ENCODE measurements at places on chromosomes 7 and 10. TPM values are rescaled to one million over a fixed set of nuclear protein-coding genes. Genes with fewer than 3 reads are reported as not detected.
A peak's percentile ranks its signal among the peaks of the same experiment; 100 is the strongest.

GRCh38 chr10:117553142-117553814 is 10.7 kb downstream of the EMX2 start:
- no peak for DNase-seq

Gene HTRA1
- total RNA-seq: not detected

DNA sequence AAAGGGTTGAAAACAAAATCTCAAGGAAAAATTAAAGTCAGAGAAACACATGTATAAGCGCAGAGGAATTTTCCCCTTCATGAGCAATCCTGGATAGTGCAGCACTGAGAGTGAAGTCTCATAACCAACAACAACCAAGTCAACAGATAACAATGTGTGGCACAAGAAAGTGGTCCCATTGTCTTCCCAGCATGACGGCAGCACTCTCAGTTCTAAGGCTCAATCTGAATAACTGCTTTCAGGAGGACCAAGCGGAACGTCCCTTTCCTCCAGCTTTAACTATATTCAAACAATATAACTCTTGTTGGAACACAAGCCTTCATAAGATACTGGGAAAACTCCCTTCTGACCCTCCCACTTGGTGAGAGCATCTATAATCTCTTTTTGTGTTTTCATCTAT is 137.9 kb downstream of the RAPGEF5 start:
- DNase-seq: no peak

Gene METTL27
- total RNA-seq: 2.8 TPM

GRCh38 chr7:24504836-24505235 is 68.4 kb upstream of the PALS2 start:
- DNase-seq: no peak

GRCh38 chr10:86046845-86047460 is 319.6 kb downstream of the GRID1 start:
- no peak for DNase-seq

DNA sequence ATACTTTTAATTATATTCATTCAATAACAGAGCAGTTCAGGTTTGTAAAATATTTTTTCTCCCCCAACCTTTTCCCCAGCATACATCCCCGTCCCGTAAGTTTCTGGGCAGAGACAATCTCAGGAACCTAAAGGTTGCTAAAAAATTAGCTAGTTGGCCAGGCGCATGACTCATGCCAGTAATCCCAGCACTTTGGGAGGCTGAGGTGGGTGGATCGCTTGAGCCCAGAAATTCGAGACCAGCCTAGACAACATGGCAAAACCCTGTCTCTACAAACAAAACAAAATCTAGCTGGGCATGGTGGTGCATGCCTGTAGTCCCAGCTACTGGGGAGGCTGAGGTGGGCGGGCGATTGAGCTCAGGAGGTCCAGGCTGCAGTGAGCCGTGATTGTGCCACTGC is 40.2 kb downstream of the TCF7L2 start:
- DNase-seq: no peak

DNA sequence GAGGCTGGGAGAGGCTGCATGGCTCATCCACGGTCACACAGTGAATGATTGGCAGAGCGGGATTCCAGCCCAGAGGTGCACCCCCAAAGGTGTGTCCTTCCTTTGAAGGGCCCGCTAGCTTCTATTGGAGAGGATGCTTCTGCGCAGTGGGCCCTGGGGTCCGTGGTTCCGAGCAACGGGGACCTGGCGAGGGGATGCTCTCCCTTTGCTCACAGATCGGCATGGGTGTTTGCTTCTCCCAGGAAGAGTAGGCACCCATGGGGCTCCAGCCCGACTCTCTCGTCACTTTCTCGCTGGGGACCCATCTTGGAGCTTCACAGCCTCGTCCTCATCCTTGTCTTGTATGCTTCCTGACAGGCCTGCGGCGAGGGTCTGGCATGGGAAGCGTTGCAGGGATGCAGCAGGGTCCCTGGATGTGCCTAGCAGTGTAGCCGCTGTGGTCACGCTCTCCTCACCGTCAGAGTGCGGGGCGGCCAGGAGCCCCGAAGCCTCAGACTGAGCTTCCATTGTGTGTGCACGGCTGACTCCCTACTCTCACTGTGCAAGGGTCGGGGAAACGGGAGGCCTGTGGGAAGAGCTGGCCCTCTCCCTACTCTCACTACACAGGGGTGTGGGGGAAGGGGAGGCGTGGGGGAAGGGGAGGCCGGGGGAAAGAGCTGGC is 538.5 kb upstream of the FOXK1 start:
- no peak for DNase-seq

DNA sequence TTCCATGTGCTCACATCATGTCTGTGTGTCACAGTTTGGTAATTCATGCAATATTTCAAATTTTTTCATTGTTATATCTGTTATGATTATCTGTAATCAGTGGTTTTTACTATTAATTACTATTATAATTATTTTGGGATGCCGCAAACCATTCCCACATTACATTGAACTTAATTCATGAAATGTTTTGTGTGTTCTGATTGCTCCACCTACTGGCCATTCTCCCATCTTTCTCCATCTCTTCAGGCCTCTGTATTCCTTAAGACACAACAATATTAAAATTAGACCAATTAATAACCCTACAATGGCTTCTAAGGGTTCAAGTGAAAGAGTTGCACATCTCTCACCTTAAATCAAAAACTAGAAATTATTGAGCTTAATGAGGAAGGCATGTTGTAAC is 398.5 kb downstream of the PCDH15 start:
- DNase-seq: no peak

- DNase-seq: no peak
Measured at GRCh38 chr10:78109210-78109609, 75.5 kb downstream of the RPS24 start.

Gene CFAP70
- total RNA-seq: 0.57 TPM

- DNase-seq: no peak
Measured at GRCh38 chr10:103238506-103239252, 7.0 kb upstream of the RPEL1 start.

Gene WNT16
- total RNA-seq: not detected

- no peak for DNase-seq
Measured at GRCh38 chr7:139613971-139614411, 90.5 kb downstream of the CLEC2L start.

DNA sequence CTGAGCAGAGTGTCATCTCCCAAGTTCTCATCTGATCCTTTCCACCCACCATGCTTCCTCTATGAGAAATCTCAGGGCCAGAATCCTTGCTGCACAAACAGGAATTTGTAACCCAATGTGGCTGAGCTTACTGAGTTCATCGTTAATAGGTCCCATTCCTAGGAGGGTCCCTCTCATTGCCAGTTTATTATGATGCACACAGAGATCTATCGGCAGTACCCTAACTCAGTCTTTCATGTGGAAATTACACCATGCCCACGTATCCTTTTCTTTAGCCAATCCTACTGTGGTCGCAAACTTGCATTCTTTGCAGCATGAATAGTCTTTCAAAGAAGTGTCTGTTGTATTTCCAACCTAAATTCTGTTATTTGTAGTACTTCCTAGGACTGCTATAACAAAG is 12.1 kb downstream of the TMEM236 start:
- no peak for DNase-seq

GRCh38 chr7:14773729-14774271 is 128.8 kb downstream of the DGKB start:
- DNase-seq: no peak

DNA sequence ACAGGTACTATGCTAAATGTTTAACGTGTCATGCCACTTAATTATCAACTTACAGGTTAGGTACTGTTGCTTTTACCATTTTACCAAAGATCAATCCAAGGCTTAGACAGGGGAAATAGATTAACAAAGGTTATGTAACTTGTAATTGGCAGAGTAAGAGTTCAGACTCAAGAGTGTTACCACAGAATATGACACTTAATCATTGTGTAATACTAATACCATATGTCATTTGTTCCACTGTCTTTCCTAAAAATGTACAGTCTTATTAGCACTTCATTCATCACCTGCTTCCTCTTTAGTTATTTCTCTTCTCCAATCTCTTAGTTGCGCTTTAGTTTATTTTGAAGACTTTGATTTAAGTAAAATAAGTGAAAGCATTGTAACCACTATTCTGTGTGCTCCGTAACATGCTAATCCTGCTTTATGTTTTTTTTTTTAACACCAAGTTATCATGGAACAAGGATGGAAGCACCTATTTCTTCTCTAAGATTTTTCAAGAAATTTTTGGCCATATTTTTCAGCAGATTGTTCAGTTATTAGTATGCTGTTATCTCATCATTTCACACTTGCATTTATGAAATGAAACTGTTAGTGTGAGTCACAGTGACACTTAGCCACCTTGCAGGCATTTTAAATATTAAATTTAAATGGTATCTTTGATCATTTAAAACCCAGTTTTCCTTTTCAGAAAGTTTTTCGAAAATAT is 197.3 kb downstream of the PHF14 start:
- DNase-seq: no peak

DNA sequence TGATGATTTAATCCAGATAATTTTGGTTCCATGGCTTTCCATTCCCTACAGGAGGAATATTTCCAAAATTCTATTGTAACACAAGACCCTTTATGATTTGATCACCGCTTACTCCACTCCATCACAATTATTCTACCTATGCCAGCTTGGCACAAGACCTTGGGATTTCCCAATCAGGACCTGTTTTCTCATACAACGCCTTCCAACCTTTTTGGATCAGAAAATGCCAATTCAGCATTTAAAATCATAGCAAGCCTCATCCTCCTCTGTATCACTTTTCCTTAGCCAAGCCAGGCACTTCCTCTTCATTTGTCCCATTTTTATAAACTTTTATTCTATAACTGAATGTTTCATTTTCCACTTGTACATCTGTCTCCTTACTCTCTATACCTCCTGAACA is 100.9 kb downstream of the JMJD1C start:
- DNase-seq: no peak

- no peak for DNase-seq
Measured at GRCh38 chr7:131826960-131827359, 270.5 kb upstream of the PODXL start.

DNA sequence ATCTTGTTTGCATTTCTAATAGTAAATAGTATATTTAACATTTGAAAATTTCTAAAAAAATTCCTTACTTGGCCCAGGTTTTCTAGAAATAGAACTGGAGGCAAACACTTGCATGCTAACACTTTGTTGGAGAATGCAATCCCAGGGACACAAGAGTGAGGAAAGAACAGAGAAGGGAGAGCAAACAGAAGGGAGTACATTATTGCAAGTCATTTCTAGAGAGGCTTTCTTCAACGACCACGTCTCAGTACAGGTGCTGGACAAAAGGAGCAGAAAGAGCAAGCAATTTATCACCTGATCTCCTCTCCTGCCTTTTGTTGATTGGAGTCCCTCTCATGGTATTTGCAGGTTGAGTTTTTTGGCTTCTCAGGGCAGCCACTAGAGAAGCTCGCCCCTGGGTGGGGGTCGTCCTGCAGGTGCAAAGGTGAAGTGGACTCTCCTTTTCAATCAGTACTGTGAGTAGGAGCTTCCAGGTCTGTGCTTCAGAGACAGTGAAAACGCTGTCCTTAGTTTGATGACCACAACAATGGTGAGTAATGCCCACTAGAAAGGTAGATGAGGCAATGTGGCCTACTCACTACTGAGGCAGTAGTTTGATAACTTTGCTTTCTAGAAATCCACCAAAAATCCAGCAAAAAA is 5.2 kb downstream of the CPED1 start:
- no peak for DNase-seq

Gene GNAI1
- total RNA-seq: 0.33 TPM

DNA sequence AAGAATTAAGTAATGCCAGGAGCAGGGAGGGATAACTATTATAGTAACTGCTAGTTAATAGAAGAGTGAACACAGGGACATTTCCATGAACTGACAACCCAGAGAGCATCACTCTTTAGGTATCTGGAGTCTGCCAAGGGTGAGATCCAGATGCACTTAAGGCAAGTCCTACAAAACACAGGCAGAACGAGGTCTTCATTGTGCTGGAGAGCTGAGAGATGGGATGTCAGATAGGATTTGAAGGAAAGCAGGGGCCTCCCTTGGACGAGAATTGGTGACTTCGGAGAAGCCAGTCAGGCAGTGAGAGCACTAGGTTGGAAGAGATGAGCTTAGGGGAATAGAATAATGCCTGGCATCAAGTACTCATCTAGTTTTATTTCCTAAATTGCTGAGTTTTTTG is 684.5 kb downstream of the GATA3 start:
- DNase-seq: no peak

Gene CDK14
- total RNA-seq: not detected

Gene ZNF239
- 0.45 TPM for total RNA-seq

GRCh38 chr7:1569016-1569415 is 816 bp downstream of the PSMG3 start:
- peak; percentile 22 for DNase-seq

DNA sequence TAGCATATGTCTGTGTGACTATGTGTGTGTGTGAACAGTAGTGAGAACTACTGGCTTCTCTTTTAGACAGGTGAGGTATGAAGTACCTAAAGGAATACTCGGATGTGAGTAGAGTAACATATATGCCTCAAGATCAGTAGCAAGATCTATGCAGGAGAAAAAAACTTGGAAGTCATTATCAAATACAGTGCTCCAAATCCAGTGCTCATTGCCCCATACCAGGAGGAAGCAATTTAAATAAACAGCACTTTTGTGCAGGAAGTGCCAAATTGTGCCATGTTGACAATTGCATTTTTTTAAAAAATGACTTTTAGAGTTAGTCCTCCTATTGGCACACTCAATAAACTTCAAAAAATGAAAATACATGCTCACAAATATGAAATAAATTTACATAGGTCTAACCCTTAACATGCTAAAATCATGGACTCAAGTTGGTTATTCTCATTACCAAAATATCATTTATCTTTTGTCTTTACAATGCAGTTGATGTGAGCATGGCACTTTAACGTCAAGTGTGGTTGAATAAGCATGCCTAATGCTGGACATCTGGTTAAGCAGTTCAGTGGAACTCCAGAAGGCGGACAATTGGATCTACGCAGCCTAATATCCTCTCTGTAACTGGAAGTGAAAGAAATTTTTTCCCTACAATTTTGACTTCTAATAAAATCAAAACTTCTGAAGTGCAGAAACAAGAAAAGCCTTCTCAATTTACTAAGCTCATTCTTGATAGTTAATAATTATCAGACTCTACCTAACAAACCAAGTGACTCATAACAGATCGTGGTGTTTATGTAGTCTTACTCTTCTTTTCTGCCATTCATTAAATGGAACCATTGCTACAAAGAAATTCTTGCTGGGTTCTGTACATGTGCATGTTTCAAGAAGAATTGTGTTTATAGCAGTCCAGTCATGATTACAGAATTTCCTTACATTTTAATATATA is 195.2 kb downstream of the MDFIC start:
- no peak for DNase-seq

Gene ITGB8
- not detected for total RNA-seq

DNA sequence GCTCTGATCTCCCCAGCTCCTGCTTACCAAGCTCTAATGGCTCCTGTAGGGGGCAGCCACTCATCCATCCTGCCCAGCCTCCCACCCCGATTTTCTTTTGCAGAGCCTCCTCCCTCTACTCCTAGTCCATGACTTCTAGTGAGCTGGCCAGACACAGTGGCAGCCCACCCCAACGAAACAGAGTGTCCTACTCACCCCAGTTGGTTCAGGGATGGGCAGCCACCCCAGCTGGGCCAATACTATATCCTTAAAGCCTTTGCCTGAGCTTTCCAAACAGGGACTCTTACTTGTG is 77.1 kb downstream of the GRID1 start:
- no peak for DNase-seq

DNA sequence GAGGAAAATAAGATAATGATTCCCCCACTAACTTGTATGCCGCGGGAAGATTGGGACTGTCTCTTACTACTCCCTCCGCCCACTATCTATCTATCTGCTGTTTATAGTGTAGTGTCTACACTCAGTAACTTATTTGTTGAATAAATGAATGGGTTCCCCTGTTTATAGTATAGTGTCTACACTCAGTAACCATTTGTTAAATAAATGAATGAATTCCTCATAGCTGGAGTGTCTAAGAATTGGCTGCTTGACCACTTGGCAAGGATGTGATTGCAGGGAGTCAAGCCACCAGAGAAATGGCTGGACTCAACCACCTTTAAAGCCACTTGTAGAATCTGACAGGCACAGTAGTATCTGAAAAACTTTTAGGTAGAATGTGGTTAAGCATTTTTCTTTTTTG is 147.1 kb downstream of the TRIL start:
- DNase-seq: no peak

All from activated CD4-positive, alpha-beta T cell treated with anti-CD3 and anti-CD28 coated beads, Interleukin-2, amount 10 ng/mL, durations not matched to agents 7 days and 5 days (primary cell).